ENCODE measurements at places on chromosomes 4 and X.

DNA sequence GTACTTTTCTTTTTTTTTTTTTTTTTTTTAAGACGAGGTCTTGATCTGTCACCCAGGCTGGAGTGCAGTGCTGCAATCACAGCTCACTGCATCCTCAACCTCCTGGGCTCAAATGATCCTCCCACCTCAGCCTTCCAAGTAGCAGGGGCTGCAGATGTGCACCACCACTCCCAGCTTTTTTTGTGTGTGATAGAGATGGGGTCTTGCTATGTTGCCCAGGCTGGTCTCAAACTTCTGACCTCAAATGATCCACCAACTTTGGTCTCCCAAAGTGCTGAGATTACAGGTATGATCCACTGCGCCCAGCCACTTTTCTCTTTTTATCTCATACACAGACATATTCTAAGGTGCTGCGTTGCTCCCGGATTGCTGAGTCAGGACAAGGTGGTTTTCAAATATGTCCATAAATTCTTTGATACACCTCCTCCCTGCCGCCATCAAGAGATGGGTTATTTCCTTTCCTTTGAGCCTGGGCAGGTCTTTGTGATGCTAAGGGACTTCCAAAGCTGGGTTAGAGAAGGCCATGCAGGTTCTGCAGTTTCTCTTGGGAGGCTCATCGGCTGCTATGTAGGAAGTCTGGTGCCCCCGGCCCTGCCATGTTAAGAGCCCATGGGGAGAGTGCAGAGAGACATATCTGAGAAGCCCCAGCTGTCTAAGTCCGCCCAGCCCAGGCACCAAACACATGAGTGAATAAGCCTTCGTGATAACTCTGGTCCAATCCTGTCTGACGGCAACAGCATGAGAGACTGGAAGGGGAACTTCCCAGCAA, 8.4 kb upstream of the PLA2G12A start:
- DNase-seq, result no peak

- no peak for DNase-seq
These were observed 13.2 kb downstream of the ELF2 start for GRCh38 chr4:139163806-139164206.

GRCh38 chr4:14184265-14184664, 556.7 kb upstream of the BOD1L1 start:
- no peak for DNase-seq

GRCh38 chr4:150337734-150338133, 244.2 kb upstream of the MAB21L2 start:
- DNase-seq, result no peak

- no peak for DNase-seq
These were observed 103.7 kb downstream of the ADRA2C start for GRCh38 chr4:3869661-3870566.

DNA sequence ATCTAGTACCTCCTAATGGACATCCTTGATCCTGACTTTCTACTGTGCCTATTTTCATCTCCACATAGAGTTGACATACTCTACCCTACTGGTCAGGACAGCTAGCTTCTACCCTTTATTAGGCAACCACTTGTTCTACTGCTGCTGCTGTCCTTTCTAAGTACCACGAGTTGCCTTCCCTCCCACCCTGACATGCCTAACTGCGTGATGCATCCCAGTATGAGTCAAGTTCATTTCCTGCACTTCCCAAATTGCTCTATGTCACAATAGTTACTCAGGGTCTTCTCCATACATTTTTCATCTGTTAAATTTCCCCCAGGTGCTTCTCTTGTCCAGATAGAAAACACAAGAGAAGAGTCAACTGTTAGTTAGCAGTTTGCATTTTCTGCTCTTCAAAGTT, 133.4 kb downstream of the TBC1D19 start:
- DNase-seq, result no peak

- no peak for DNase-seq
These were observed 148.7 kb upstream of the CHRDL1 start for GRCh38 chrX:110944311-110944750.

- no peak for DNase-seq
These were observed 35.0 kb upstream of the BMPR1B start for GRCh38 chr4:94722748-94723147.

DNA sequence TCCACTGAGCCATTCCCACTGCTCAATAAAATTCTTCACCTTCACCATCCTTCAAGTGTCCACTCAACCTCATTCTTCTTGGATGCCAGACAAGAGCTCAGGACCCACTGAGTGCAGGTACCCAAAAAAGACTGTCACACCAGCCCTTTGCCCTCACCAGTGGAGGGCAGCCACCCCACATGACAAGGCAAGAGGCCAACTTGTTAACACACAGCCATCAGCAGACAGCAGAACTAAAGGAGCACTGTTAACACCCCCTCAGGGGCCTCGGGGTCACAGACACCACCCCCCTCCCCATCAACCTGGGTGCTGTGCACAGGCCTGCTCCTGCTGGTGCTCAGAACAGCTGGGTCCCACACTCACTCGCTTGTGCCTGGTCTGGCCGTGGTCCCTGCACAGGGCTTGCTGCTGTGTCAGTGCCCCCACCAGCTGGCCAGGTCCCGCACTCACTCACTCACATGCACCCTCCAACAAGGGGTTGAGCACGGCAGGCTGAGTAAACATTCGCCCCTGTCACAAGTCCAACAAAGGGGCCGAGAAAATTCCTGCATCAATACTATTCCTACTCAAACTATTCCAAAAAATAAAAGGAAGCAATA, 54.1 kb downstream of the ATRX start:
- no peak for DNase-seq

DNA sequence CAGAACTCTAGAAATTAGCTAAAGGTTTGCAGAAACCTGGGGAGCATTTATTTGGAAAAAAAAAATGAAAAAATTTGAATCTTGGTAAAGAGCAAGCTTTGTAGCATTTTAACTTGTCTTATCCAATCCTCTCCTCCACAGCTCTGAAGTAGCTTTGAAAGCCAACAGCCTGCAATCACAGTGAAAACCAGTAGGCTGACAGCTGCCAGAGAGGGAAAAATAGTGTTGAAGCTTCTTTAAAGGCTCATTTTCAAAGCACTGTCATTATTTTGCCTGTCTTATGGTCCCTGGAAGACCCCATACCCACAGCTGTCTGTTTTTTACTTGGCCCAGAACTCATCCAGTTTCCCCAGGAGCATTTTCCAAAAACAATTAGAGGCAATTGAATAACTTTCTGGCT, 230.8 kb upstream of the EDNRA start:
- no peak for DNase-seq

DNA sequence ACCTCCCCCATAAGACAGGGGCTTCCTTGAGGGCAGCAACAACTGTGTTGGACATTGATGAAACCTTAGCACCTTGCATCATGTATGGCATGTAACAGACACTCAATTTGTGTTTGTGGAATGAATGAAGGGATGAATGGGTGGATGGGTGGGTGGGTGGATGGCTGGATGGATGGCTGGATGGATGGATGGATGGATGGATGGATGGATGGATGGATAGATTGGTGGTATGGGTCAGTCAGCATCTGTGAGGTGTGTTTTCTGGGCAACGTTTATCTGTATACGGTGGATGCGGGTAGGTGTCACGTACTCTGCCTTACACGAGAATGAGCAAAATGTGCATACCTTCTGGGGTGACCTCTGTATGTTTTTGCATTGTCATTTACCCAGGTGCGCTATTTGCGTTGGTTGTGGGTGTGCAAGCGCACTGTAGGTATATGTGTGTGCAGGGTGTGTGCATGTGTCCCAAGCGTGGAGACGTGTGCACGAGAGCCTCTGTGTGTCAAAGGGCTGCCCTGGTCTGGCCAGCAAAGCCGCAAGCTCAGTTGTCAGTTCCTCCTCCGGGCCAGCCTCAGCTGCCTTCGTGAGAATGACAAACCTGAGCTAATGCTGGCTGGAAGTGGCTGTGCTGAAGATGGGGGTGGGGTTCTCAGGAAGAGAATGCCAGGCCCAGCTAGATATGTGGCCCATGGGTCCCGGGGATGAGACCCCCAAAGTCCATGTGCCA, 26.5 kb downstream of the ELF4 start:
- no peak for DNase-seq

- no peak for DNase-seq
These were observed 145.4 kb downstream of the STIM2 start for GRCh38 chr4:27005905-27006590.

DNA sequence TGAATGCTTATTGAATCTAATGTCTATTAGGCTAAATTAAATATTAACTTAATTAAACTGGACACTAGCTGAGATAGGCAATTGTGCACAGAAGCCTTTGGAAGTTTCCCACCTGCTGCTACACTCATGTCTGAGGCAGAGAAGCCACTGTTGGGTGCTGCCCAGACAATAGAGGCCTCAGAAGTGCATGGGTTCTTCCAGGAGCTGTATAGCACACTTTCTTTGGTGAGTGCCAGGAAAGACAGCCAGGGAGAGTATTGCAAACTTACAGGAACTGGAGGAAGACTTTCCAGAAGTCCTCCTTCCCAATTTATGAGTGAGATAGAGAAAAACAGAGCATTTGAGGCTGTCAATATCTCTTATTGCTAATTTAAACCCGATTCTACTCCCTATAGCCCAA, 89.9 kb downstream of the GPAT3 start:
- no peak for DNase-seq

- no peak for DNase-seq
These were observed 102.3 kb downstream of the WWC2 start for GRCh38 chr4:183201331-183201730.

- DNase-seq, result no peak
These were observed 6.9 kb downstream of the GAK start for GRCh38 chr4:925171-925570.

GRCh38 chr4:110737931-110738330, 115.1 kb upstream of the PITX2 start:
- DNase-seq, result no peak

DNA sequence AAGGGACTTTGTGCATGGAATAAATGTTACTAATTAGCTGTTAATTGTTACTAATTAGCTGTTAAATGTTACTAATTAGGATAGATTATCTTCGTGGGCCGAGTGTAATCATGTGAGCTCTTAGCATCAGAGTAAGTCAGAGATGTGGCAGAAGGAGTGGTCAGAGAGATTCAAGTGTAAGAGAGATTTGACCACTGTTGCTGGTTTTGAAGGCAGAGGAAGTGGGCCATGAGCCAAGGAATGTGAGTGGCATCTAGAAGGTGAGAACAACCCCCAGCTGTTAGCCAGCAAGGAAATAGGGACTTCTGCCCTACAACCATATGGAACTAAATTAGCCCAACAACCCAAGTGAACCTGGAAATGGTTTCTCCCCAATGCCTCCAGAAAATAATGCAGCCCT, 28.2 kb downstream of the ODAPH start:
- DNase-seq, result no peak

DNA sequence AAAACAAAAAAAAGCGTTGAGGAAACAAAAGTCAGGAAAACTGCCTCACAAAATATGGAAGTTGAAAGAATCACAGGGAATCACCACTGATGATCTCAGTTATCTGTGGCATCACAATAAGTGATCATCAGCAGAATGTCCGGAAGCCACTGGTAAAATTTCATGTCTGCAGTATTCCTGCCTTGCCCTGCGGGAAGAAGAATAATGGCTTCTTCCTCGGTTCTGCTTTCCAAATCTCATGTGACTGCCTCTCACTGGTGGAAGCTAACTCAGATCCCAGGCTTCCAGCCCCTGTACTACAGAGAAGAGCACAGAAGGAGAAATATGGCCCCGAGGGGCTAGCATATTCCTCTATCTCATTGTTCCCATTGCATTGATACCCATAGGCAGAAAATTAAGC, 12.7 kb upstream of the ZNF330 start:
- DNase-seq, result no peak

DNA sequence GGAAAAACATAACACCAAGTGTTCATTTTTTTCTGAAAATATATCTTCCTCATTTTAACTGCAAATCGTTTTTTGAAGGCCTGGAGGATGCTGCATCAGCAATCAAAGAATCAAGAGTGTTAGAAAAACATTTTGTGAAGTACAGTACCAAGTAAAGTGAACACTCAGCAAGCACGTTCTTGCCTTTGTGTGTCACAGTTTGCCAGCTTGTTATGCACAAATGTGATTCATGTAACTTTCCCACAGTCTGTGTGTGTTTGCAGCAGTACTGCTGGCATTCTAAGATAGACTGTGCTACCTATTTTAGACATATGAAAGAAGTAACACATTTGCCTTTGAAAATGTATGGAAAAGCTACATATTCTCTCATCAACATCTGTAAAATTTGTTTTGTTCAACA, 1617.7 kb downstream of the RPA4 start:
- no peak for DNase-seq

- no peak for DNase-seq
These were observed 50.9 kb downstream of the BEND4 start for GRCh38 chr4:42101446-42101975.
